ENCODE measurements at places on chromosomes 2 and 18.
A peak's percentile ranks its signal among the peaks of the same experiment; 100 is the strongest.

DNA sequence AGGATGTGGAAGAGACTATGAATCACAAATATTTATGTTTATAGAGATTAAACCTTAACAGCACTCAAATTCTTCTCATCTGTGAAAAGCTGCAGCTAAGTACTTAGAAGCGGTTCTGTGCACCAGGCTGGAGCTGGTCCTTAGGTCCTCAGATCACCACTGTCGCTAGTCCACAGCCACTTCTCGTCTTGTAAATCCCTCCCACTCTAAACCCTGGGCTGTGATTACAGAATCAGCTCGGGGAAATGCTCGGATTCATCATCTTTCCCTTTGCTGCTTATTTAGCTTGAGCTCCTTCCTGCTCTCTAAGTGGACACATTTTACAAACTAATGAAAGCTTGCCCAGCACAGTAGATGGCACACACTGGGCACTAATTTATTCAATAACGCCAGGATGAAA, 61.7 kb downstream of the RNF152 start:
- DNase-seq, result no peak

DNA sequence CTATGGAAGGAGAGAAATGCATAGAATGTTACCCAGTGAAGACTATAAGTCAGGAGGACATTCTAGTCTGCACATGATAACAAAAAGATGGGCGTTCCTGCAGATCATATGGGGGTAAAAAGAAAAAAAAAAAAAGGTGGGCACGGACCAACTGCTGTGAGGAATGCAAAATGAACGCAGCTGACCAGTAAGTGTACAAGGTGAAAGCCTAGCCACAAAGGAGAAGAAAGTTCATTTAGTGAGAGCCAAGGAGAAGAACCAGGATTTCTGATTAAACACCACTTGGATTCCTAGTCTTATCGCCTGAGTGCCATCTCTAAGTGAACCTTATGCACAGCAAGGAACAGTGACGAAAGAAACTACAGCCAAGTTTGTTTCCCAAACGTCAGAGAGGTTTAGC, 26.5 kb downstream of the RBMS1 start:
- no peak for DNase-seq

- no peak for DNase-seq
Measured at GRCh38 chr2:188645986-188646385, 328.2 kb upstream of the COL3A1 start.

- DNase-seq, result no peak
Measured at GRCh38 chr2:54671875-54672589, 51.4 kb upstream of the EML6 start.

DNA sequence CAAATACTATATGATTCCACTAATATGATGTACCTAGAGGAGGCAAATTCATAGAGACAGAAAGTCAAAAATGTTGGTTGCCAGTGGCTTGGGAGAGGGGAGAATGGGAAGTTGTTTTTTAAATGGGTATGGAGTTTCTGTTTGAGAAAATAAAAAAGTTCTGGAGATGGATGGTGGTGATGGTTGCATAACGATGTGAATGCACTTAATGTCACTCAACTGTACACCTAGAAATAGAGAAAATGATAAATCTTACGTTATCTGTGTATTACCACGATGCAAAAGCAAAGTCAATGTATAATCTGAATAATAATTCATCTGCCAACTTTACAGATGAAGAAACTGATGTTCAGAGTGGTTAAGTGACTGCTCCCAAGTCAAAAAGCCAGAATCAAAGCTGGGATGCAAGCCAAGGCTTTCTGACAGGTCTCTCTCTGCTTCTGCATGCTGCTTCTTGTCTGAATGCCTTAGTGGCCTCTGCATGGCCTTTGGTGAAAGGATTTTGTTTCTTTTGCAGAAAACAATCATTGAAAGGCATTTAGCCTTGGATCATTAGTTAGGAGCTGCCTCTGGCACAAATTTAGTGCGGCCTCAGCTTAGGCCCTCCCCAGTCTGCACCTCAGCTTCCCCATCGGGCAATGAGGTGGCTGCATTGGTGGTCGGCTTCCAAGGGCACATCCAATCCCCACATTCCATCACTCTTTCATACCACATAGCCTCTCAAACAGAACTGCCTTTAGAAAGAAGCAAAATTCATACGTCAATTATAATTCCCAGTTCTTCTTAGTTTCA, 46.5 kb upstream of the MYCN start:
- peak; percentile 40 for DNase-seq

- no peak for DNase-seq
Measured at GRCh38 chr2:224155896-224156295, 116.8 kb upstream of the SERPINE2 start.

DNA sequence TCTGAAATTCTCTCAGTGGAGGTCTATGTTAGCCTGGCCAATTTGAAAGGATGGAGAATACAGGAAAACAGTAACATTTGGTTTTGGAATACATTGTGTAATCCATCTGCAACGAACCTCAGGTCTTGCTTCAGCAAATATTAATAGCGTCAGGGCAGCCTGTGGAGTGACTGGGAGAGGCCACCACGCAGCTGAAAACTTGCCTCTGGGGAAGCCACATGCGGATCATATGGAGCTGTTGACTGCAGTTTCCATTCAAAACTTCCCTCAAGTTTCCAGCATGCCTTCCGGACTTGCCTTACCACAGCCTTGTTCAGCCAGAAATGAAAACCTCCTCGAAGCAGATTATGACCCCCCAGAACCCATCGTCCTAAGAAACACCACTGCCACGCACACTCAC, 25.7 kb downstream of the BCL11A start:
- no peak for DNase-seq

- DNase-seq, result no peak
Measured at GRCh38 chr2:234044157-234044556, 6.3 kb upstream of the SPP2 start.

DNA sequence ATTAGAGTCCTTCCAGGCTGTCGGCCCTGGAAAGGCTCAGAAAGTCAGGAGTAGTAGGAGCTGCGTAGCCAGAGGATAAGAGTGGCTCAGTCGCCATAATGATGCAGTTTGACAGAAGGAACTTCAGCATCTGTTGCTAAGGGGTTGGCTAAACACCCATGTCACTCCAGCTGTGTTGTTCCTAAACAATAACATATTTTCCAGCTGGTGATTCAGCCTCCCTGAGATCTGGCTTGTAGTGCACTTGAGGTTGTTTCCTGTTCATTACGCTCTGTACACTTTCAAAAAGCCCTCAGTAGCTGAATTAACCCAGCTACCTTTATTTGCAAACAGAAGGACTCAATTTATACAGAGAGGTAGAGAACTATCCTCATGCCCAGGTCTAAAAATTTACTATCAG, 39.7 kb upstream of the EPAS1 start:
- no peak for DNase-seq

DNA sequence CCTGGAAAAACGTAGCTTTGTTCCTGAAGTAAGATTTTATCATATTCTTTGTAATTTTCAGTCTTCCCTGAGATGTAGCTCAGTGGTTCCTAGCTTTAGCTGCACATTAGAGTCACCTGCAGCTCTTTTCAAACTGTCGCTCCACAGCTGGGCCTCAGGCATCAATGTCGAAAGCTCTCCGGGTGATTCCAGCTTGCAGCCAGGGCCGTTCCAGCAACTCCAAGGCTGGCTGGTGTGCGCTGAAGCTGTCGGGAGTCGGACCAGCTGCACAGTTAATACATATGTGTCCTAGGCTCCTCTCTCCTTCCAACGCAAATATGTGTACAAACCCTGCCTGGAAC, 609 bp upstream of the ZNF2 start:
- no peak for DNase-seq

GRCh38 chr2:162330881-162331280, 12.4 kb upstream of the IFIH1 start:
- no peak for DNase-seq

GRCh38 chr18:12791610-12792009, 88.8 kb downstream of the PSMG2 start:
- no peak for DNase-seq

DNA sequence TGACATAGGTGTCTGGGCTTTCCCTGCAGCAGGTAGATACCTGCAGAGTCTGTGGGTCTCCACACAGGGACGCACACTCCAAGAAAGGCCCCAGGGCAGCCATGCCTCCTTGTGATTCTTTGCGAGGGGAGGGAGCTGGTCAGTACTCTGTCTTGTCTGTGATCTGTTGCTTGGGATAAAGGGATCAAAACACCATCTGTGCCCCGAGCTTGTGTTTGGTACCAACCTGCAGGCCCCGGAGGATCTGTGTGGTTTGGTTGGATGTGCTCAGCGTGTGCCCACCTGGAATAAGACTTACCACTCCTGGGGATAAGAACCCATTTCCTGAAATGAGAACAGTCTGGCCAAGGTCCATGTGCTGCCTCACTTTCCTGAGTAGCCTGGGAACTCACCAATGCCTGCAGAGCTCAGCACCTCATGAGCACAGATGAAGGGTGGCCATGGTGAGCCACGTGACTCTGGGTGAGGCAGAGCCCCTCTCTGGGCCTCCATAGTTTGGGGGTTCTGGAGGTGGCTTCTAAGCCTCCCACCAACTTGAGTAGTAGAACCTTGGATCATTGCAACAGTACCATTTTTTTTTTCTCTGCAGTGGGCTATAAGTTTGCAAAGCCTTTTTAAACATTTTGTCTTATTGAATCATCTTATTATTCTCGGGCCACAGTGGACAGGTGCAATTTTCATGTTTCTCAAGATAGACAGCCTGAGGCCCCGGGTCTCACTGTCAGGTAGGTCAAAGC, 134.8 kb downstream of the DDX1 start:
- no peak for DNase-seq

- DNase-seq, result no peak
Measured at GRCh38 chr18:13594551-13594950, 131.8 kb downstream of the FAM210A start.

DNA sequence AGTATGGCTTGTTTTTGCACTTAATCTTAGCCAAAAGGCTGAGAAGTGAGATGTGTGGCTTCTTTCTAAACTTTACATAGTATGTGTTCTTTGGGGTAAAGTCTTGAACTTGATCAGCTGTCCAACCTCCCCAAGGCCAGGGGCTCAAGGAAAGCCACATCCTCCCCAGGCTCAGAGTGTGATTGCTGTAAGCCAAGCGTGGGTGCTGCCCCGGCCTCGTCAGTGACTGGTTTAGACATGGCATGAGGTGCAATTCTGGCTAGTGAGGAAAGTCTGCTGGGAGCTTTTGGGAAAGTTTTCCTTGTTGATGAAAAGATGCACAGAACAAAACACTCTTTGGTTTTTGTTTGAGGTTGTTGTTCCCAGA, 40.2 kb downstream of the TMEM177 start:
- no peak for DNase-seq

DNA sequence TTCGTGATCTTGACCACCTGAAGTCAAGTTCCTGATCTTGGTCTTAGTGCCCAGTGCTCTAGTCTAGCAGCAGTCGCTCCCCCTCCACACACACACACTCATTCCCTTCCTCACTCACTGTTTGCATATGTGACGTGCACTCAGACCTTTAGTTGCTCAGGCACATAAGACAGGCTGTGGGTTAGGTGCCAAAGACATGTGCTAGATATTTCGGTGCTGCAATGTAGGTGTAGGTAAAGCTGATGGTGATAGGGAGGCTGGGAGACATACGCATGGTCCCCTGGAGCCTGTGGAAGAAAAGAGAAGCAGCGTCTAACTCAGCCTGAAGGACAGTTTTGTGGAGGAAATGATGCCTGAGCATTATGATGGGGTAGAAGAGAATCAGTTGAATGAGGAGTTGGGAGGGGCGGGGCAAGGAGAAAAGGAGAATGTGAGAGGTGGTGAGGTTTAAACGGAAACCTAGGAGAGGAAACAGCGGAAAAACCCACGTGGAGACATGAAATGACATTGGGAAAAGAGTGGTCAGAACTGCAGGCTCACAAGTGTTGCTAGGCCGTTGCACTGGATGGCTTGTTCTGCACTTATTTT, 3.8 kb downstream of the TTC39C start:
- no peak for DNase-seq

- no peak for DNase-seq
Measured at GRCh38 chr2:98508709-98509066, 64.0 kb downstream of the INPP4A start.

DNA sequence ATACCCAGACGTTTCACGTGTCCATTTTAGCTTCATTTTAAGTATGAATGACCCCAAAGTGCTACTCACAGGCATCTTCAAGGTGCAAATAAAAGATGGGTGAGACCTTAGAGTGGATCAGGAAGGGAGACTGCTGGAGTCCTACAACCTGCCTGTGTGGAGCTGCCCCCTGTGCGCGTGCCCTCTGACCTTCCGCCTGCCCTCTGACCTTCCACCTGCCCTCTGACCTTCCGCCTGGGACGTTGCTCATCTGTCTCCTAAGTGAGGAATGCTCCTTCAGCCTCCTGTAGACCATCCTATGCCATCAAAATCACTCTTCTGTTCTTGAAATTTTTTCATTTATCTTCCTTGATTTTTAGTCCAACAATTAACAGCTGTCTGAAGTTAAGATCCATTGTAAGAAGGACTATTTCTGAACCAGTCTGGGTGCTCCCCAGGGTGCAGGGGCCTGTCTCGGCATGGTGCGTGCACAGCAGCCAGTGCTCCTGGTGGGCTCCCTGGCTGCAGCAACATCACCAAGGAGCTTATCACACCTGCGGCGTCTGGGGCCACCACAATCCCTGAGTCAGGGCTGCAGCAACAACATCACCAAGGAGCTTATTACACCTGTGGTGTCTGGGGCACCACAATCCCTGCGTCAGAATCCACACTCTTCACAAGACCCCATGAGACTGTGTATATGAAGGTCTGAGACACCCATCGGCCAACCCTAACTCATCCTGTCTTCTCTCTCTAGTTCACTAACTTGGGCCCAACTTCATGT, 86.0 kb downstream of the TPO start:
- no peak for DNase-seq

GRCh38 chr2:29562319-29562718, 359.1 kb downstream of the ALK start:
- DNase-seq, result no peak

DNA sequence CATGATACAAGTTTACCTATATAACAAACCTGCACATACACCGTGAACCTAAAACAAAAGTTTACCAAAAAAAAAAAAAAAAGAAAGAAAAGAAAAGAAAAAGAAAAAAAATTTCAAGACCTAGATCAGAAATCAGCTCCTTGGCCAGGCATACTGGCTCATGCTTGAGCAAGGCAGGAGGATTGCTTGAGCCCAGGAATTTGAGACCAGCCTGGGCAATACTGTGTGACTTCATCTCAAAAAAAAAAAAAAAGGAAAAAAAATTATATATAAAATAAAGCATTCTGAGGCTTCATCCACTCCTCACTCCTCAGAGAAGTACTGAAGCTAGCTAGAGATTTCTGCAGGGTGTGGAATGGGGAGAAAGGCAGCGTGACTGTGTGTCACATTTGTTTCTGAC, 11.8 kb upstream of the PROC start:
- no peak for DNase-seq

All from neural progenitor cell (in vitro differentiated cells).